Hepatic stellate cell (primary cell): ENCODE measurements at places on chromosomes 11 and 22.

DNA sequence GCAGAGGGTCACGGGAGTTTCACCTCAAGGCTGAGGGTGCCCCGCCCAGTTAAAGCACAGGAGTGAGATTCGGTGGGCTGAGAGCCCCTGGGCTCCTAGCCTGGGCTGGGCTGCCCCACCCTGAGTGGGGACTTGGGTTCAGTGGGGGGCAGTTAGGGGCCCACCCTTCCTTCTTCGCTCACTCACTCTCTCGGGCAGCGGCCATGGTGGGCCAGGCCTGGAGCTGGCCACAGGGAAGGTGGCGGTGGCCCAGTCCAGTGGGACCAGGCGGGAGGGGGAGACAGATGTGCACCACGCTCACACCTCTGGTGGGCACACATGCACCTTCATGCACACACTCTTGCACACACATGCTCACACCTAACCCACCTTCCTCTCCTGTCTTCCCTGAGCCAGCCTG, 6.1 kb downstream of the FLRT1 start:
- no peak for DNase-seq

DNA sequence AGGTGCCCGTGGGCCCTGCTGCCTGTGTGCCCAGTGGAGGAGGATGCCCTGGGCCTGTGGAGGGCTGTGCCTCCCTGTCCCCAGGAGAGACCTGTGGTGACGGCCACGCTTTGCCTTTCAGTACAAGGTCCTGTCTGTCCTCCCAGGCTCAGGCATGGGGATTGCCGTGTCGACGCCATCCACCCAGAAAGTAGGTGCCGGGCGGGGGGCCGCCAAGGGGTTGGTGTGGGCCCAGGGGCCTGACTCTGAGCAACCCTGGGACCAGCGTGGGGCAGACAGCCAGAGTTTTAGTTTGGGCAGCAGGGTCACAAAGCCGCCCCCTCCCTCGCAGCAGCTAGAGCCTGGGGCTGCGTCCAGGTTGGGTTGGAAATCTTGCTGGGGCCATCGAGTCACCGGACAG, 56.3 kb downstream of the GRAMD4 start:
- no peak for DNase-seq

- DNase-seq: no peak
Measured at GRCh38 chr11:72250661-72251464, 6.9 kb upstream of the PHOX2A start.

GRCh38 chr11:68271781-68272608, at the start of gene C11orf24:
C11orf24 (minus strand) TSS chr11:68271973; CDS start chr11:68263767, 8,206 bp downstream.
- peak; percentile 97 for DNase-seq

GRCh38 chr11:6856871-6857270, 6.0 kb upstream of the OR10A2 start:
- no peak for DNase-seq

- no peak for DNase-seq
Measured at GRCh38 chr22:48431536-48432315, 1395.9 kb downstream of the BRD1 start.

- no peak for DNase-seq
Measured at GRCh38 chr22:39808081-39808480, 85.5 kb downstream of the ENTHD1 start.

DNA sequence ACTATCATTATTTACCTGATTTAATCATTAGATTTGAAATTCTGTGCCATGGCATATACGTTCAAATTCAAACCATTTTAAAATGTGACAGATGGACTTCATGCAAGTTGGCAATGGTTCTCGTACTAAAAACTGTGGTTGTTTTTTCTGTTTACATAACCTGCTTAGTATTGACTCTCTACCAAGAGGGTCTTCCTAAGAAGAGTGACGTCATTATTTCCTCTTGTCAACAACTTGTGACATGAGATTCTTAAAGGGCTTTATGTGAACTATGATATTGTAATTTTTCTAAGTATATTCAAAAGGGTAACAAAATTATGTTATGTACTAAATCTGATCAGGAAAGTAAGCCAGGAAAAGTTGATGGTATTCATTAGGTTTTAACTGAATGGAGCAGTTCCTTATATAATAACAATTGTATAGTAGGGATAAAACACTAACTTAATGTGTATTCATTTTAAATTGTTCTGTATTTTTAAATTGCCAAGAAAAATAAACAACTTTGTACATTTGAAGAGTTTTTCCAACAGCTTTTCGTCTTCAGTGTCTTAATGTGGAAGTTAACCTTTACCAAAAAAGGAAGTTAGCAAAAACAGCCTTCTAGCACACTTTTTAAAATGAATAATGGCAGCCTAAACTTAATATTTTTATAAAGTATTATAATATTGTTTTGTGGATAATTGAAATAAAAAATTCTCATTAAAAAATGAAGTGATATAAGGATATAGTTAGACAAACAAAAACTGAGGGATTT, 87.0 kb downstream of the GRK3 start:
- no peak for DNase-seq

DNA sequence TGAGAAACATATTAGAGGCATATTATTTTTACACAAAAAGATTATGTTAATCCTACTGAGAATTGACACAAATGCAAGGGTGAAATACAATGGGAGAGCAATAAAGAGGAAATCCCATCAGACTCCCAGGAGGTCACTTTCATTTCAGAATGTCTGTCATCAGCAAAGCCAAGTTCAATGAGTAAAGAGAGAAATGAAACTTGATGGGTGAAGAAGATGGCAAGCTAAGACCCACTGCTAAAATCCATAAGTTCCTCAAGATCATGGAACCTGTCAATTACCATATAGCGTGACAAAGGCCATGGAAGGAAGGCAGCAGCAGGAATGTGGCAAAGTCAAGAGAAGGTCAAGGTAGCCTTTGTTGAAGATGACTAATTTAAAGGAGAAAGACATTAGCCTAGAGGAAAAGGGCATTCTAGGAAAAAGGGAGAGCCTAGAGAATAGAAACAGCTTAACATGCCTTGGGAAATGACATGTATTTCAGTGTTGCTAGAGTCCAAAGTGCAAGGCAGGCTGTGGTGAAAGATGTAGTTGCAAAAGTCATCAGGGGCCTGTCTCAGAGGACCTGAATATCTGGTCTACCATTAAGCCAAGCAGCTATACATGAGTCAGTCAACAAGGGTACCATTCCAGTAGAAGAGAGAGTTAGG, 43.1 kb downstream of the FAM168A start:
- no peak for DNase-seq

DNA sequence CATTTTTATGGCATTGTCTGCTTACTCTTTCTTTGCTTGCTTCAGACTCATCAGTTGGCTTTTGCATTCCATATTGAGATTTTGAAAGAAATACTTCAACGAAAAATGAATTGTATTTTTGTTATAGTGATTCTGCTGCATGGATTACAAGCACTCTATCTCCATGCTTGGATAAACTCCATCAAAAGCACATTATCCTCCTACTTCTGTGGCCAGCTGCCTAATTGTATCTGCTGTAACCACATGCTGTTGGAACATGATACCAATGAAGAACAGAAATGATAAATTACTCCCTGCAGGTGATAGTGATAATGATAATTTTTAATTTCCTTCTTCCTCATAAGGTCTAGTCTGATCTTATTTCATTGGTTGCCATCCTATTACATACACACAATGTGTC, 100.8 kb downstream of the PRMT3 start:
- DNase-seq: no peak

GRCh38 chr22:30291058-30291892, 2.0 kb upstream of the CASTOR1 start:
- peak; percentile 58 for DNase-seq

DNA sequence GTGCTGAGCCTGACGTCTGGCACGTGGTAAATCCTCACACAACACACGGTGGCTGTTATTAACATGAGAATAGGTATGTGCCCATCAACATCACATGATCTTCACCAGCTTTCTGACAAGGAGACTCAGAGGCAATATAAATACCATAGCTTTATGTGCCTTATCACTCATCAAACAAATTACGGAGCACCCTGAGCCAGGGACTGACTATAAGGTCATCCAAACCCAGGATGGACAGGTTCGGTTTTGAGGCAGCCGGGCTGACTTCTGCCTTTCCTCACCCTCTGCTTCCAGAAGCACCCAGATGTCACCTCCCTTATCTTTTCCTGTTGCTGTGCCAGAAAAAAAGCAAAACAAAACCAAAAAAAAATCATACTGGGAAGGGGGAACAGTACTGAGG, 5.7 kb upstream of the PLAAT3 start:
- DNase-seq: no peak

GRCh38 chr22:33051960-33052839, 6.0 kb downstream of the SYN3 start:
- DNase-seq: no peak

- no peak for DNase-seq
Measured at GRCh38 chr11:75245356-75246005, 4.9 kb downstream of the TPBGL start.

- no peak for DNase-seq
Measured at GRCh38 chr11:28702871-28703270, 594.7 kb downstream of the METTL15 start.

DNA sequence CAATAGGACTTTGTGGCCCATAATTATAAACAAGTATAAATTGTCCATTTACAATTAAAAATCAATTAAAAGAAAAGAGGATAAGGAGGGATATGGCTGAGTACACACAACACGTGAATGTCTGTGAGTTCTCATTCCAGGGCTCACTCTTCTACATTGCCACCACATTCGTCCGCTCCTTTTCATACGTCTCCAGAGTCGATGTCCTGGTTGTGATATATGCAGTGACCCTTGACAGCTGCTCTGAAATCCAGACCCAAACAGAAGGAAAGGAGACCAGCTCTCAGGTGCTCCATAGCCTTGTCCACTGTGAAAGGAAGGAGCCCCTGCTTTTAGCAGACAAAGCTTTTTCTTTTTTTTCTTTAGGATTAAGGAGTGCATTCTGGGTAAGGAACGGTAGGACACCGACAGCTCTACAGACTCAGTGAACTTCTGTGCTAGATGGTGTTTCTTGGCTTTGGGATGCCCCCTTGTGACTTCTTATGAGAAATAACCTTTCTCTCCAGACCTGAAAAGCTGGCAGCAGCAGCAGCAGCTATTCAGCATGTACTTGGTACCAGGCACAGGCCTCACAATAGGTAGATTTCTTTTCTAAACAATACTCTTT, 19.7 kb upstream of the DNAJB13 start:
- peak; percentile 61 for DNase-seq

- no peak for DNase-seq
Measured at GRCh38 chr22:23519442-23520157, 60.5 kb downstream of the IGLL1 start.

GRCh38 chr22:46072981-46073682, 77.2 kb upstream of the PPARA start:
- no peak for DNase-seq

DNA sequence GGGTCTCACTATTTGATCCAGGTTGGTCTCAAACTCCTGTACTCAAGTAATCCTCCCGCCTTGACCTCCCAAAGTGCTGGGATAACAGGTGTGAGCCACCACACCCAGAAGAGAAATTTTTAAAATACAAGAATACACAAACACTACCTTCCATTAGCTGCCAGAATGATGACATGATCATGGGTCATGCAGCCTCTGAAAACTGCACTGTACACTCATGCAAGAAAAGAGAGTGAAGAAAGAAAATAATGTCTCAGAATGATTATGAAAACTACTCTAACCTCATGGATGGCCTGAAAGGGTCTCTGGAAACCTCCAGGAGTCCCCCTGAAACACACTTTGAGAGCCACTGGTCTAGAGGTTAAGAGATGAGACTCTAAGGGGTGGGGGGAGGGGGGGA, 18.8 kb downstream of the VPS37C start:
- no peak for DNase-seq

GRCh38 chr11:45665206-45665932, at the start of gene CHST1:
CHST1 (minus strand) TSS chr11:45665622; CDS start chr11:45650923, 14,699 bp downstream.
- DNase-seq: no peak

DNA sequence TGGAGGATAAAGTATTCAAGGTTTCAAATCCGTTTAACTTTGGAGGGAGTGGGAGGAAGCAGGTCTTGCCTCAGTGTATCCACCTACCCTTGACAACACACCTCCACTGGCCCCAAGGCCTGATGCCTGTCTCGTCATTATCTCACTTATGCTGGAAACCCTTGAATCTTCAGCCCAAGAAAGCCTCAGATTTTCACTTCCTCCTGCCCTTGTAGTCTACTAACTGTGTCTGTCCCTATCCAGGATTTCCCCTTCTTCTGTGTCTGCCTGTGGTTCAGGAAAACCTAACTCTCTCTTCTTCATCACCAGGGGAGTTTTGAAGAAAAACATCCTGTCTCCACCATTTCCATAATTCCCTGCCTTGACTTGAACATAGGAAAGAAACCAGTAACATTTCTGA, 56.1 kb downstream of the SYT9 start:
- DNase-seq: no peak

DNA sequence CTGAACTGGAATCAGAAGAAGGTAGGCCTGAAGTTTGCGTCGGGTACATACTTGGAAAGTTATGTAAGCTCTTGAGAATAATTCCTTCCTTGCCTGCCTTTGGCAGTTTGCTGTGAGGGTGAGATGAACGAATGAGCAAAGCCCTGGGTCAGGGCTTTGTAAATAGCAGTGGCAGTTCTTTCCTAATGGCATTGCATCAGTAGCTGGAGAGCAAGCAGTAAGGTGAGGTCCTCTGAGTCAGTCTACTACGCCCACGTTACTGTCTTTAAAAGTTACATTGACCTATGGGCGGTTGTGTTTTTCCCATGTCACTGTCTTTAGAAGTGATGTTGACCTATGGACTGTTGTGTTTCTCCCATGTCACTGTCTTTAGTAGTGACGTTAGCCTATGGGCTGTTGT, 179.1 kb upstream of the E2F8 start:
- no peak for DNase-seq

- no peak for DNase-seq
Measured at GRCh38 chr11:111455291-111456085, 56.7 kb downstream of the BTG4 start.

DNA sequence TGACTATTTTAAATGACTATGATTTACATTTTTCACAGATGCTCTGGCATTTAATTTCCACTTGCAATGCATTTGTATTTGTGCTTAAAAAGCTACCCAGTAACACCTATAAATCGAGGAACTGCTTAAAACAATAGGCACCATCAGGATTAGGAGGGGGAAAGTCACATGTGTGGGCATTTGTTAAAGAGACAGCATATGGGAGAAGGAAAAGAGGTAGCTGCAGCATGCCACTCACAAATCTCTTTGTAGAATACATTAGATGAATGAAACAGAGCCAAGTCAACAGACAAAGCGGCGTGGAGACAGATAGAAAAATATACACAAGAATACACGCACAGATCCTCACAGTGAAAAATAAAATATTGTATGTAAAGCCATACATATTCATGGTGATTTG, 228.0 kb downstream of the CADM1 start:
- no peak for DNase-seq

DNA sequence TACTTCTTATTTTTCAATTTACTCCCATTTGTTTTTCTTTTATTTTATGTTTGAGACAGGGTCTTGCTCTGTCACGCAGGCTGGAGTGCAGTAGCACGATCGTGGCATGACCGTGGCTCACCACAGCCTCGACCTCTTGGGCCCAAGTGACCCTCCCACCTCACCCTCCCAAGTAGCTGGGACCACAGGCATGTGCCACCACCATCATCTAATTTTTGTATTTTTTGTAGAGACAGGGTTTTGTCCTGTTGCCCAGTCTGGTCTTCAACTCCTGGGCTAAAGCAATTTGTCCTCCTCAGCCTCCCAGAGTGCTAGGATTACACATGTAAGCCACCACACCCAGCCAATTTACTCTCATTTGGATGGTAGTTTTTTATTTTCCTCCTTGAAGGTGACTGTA, 679.3 kb upstream of the CCDC179 start:
- DNase-seq: no peak
